Activated T-cell treated with anti-CD3 and anti-CD28 coated beads, Interleukin-2, amount 50 U/mL, for 72 hours (primary cell): ENCODE measurements at places on chromosomes 4 and X. TPM values are rescaled to one million over a fixed set of nuclear protein-coding genes. Genes with fewer than 3 reads are reported as not detected.

DNA sequence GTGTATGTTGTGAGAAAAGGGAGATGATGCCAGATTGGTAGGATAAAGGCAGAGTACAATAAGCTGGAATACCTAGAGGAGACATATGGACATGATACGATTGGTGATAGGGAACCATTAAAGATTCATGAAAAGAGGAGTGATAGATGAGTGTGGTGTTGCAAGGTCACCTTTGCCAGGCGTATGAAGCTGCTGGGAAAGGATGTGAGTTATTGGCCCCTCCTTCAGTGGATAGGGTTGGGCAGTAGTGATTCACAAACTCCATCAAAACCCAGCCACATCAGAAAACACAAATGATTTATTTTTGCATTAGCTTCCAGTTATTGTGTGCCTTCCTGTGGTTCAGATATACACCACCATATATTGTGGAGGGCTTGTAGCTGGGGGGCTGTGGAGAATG, 34.3 kb downstream of the TMEM164 start:
- DNase-seq, result no peak

Gene CWH43
- not detected for total RNA-seq

Gene STS
- 1.0 TPM for total RNA-seq

- DNase-seq, result peak; percentile 27
These were observed 409.0 kb downstream of the BCOR start for GRCh38 chrX:39688576-39689375.

DNA sequence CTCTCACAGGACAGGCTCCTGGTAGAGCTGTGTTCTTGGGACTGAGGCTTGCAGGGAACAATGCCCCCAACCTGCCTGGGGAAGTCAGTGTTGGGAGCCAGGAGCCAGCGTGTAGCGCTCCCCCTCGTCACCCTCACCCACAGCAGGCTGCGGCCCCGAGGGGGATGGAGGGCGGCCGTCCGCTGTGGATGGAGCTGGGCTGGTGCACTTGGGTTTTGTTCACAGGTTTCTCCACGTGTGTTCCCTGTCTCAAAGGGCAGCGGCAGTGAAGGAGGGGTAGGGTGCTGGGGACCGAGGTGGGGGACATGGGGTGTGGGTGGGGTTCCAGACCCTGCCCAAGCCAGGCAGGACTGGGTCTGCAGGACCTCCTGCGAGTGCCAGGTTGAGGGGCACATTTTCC, 69.1 kb downstream of the RGS12 start:
- no peak for DNase-seq

- no peak for DNase-seq
These were observed 228.9 kb upstream of the ETNPPL start for GRCh38 chr4:108991551-108992328.

Gene ZNF711
- 1.8 TPM for total RNA-seq

- DNase-seq, result no peak
These were observed 598.4 kb upstream of the FTHL17 start for GRCh38 chrX:31670245-31670644.

- DNase-seq, result no peak
These were observed 40.9 kb upstream of the NYX start for GRCh38 chrX:41406201-41406600.

GRCh38 chrX:11180571-11180970, 69.4 kb downstream of the HCCS start:
- no peak for DNase-seq

Gene MAD2L1
- 51.4 TPM for total RNA-seq

Gene SHROOM2
- 0.29 TPM for total RNA-seq

DNA sequence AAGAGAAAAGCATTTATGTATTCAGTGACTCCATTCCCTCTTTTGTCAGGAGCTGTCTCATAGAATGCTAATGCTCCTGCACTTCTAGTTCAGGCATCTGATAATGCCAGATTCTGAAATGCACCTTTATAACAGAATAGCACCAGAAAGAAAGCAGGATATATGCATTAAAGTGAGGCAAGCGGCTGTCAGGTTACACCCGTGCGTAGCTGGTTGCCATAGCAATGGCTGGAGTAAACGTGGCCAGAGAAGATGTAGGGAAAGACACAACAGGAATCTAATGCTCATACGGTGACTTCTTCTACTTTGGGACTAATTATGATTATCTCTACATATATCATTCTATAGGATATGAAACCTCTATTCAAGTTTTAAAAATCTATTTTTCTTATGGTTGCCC, 5.9 kb downstream of the EMCN start:
- no peak for DNase-seq

- DNase-seq, result no peak
These were observed 194.9 kb upstream of the RPS6KA3 start for GRCh38 chrX:20461576-20461975.

DNA sequence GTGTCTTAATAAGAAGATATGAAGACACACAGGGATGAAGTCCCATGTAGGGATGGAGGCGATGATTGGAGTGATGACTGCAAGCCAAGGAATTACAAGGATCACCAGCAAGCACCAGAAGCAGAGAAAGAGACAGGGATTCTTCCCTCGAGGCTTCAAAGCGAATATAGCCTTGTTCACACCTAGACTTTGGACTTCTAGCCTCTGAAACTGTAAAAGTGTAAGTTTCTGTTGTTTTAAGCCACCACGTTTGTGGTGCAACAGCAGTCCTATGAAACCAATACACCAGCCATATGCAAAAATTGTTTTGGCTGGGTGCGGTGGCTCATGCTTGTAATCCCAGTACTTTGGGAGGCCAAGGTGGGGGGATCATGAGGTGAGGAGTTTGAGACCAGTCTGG, 9.8 kb upstream of the PDS5A start:
- DNase-seq, result no peak

DNA sequence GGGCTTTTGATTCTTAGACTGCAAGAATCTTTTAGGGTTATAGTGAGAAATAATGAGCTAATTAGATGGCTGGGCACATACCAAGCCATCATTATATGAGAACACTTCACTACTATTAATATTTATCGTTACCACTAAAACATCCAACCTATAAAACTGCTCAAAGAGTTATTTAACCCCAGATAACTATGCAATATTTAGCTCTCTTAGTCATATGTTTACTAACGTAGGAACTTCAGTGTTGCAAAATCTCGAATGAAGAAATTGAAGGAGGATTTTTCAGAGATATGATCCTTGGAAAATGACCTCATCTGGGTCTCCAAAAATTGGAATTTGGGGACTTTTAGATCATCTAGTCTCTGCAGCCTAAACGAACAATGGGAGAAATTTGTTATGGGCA, 265.0 kb upstream of the RPS6KA3 start:
- DNase-seq, result no peak
